ENCODE measurements at places on chromosomes 11 and 22. TPM values are rescaled to one million over a fixed set of nuclear protein-coding genes. Genes with fewer than 3 reads are reported as not detected.

DNA sequence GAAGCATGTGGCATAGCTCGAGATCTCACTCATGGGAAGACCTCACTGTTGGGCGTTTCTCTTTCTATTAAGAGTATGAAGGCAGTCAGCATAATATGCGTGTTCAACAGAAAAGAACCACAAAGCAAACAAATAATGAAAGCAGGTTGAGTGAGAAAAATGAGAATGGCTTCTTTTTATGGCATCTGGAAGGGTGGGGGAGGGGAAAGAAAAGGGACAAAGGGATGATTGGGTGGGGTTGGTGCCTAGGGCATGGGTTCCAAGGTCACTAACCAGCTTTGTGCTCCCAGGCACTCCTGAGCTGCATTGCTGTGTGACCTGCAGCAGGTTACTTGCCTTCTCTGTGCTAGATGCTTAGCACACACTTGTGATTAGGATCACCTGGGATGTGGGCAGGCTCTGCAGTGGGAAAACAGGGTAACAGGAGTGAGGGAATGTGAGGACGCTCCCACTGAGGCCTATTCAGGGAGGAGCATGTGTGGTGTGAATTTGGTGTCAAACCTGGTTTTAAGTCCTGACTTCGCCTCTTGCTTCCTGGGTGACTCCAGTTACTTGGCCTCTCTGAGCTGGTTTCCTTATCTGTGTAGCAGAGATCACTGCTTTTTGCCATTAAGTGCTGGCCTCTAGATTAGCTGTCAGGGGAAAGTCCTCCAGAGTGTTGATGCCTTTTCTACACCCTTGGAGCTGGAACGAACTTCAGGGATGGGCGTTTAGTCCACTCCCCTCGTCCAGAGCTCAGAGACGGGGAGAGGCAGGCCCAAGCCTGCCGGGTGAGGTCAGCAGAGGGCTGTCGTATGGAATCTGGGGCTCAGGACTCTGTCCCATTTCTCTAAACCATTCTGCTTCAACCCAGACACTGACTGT, 74.8 kb downstream of the KIAA1671 start:
- no peak for DNase-seq

Gene CDC42EP2
- total RNA-seq, result 16.2 TPM

- peak; percentile 54 for DNase-seq
Observed at GRCh38 chr22:44645531-44645930, 56.5 kb upstream of the PRR5 start.

- DNase-seq, result no peak
Observed at GRCh38 chr11:109071262-109071661, 350.7 kb upstream of the C11orf87 start.

DNA sequence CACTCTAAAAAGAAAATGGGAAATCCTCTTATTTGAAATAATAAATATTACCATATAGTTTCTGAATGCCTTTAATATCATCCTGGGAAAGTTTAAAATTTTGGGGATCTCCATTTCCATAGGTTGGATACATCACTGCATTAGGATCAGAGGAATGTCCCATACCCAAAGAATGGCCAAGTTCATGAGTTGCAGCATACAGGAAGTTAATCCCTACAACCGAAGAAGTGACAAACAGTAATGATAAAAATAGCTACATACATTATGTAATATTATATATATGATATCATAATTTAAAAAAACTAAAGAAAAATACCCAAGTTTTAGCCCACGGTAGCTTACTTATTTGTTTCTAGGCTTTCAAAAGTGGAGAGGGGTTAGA, 7.4 kb downstream of the MMP7 start:
- no peak for DNase-seq

Gene LRRN4CL
- total RNA-seq, result 14.8 TPM

DNA sequence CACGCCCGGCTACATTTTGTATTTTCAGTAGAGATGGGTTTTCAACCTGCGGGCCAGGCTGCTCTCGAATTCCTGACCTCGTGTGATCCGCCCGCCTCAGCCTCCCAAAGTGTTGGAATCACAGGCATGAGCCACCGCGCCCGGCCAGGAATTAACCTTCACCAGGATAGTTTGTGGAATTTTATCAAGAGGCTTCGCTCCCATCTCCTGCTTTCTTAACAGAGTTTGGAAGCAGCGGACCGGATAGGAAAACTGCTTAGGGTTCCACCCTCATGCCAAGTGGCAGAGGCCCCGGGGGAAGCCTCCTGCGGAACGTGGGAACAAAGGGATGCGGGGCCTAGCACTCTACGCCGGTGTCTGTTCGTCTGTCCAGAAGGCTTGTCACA, 229.9 kb downstream of the ST3GAL4 start:
- DNase-seq, result no peak

DNA sequence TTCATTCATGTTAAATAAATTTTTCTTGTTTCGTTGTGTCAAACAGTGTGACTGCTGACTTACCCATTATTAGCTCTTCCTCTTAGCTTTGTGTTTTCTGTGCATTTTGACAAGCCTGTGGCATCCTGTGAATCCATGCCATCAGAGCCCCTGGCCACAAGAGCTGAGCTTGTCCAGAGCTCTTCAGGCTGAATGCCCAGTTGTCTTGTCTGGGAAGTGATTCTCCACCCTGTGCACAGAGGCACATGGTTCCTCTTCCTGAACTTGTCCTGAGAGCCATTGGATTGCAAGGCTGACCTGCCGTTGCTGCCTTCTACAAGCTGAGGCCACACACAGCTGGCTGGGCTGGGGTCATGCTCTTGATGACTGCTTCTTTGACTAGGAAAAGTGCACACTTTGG, 64.1 kb downstream of the PPP6R3 start:
- no peak for DNase-seq

Gene PANX2
- 0.19 TPM for total RNA-seq

Gene CABP7
- total RNA-seq, result not detected

DNA sequence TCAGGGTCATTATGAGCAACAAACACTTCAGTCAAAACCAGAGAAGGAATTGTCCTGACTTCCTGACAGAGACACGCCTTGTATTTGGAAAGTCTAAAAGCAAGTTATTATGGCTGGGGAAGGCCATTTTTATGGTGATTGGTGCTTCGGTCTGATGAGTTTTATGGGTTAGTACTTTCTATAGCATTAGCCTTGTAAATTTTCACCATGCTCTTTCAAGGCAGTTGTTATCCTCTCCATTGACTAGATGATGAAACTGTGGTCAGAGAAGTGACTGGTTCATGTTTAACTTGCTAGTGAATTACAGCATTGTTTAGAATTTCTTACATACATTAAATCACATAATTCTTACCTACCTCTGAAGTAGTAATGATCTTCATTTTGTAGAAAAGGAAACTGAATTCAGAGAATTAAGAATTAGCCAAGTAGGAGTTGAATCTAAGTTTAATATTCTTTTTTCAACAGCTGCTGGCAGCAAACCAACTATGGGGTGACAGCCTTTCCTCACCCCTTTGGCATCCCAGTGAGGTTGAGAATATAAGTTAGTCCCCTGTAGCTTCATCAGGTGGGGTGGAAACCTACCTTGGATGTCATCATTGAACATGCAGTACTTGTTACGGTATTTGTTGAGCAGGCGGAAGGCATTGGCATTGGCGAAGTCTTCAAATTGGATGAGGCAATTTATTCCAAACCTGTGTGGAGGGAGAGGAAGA, 90.0 kb downstream of the CCDC81 start:
- DNase-seq, result no peak

DNA sequence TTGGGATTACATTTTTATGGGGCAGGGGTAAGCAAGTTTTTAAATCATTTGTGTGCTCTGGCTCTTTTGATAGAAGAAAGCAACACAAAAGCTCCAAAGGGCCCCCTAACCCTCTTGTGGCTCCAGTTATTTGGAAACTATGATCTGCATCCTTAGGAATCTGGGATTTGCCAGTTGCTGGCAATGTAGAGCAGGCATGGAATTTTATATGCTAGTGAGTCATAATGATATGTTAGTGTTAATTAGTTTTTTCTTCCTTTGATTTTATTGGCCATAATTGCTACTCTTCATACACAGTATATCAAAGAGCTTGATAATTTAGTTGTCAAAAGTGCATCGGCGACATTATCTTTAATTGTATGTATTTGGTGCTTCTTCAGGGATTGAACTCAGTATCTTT, 10.1 kb downstream of the RAG1 start:
- DNase-seq, result no peak

- DNase-seq, result no peak
Observed at GRCh38 chr11:65425971-65426838, 3.6 kb downstream of the NEAT1 start.

GRCh38 chr11:110044226-110044968, 48.8 kb upstream of the ZC3H12C start:
- no peak for DNase-seq

DNA sequence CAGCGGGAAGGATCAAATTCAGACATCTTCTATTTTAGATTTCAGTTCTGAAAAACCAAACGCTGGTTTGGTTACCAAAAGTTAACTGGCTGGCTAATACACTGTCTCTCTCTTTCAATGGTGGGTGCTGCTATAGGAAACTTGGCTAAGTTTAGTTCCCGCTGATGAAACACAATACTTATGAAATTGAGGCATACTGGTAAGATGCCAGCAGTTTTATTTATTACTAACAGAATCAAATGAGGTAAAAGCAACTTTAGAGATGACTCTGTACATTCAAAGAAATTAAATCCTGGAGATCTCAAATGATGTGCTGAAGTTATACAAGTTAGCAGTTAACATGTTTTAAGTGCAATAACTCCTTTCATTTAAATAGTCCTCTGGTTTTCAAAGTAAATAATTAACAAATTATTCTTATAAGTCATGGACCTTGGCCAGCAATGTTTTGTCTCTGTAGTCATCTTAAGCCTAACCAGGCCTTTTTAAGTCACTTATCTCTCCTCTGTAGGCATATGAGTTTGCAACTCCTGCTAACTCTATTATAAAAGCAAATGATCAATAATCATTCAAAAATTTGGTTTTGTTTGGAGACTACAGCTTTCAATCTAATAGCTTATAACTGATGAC, 54.8 kb downstream of the PAK1 start:
- DNase-seq, result no peak

Gene SPDYC
- total RNA-seq, result not detected

- peak; percentile 12 for DNase-seq
Observed at GRCh38 chr22:18059991-18060390, 17.8 kb upstream of the PEX26 start.

Gene RIN1
- total RNA-seq, result 5.4 TPM
